Urinary bladder (tissue), 4 donors: ENCODE measurements at places on chromosomes 16 and 17.

GRCh38 chr16:79320956-79321355 lies 279.6 kb downstream of the MAF start:
- no peak for DNase-seq

DNA sequence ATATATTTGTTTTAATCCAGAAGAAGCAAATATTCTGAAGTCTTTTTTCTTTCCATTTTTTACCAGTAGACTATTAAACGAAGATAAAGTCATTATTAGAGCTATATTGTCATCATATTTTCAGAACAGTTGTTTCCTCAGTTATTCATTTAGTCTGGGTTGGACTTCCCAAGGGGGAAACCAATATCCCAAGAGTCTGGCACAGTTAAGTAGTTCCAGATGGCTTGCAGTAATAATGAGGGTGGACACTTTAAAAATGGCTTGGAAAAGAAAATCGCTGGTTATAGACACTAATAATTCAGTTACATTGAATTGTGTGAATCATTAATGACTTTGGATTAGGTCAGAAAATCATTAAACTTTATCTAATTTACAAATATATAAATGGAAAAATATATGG lies 3.9 kb downstream of the PPM1E start:
- DNase-seq, result no peak

DNA sequence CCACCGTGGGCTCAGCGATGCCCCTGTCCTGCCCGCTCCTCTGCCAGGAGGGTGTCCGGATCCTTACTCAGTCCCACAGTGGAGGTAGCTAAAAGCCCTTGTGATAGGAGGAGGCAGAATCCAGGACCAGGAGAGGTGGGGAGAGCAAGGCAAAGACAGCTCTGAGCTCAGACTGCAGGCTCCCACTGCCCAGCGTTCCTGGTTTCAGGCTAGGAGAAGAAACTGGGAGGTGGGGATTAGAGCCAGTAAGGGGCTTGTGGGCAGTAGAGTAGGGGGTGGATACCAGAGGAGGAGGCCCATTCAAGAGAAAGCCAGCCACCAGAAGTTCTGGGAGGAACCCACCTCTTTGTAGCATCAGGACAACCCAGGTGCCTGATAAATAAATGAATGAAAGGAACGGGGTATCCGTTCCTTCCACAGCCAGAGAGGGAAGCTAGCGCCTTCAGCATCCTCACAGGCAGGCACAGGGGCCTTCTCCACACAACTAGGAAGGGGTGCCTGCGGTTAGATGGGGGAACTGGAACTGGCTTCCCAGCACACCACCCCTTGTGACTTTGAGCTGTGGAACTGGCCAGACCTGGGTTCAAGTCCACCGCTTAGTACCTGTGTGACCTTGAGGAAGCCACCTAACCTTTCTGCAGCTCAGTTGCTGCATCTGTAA lies 2.3 kb downstream of the IL21R start:
- DNase-seq, result no peak

DNA sequence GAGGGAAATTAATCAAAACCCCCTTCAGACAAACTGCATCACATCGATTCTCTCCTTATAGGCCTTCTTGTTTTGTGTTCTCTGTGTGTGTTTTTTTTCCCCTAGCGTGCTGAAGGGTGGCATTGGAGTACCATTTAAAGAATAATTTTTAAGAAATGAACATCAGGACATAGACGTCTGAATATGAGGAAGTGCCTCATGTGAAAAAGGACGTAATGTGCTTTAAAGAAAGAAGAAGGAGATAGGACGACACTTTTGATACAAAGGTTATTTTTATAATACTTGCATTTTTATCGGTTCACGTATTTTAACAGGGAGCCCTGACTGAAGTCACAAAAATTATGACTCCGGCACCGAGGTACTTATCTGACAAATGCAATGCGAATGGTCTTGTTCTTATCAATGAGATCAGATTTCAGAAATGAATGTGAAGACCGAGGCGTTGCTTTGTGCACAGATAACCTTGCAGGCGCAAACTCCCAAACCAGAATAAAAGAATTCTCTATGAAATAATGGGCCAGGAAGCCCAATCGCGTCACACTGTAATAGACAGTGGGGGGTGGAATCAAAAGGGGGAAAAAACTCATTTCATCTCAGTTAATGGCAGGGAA lies 606.3 kb downstream of the MAF start:
- no peak for DNase-seq

DNA sequence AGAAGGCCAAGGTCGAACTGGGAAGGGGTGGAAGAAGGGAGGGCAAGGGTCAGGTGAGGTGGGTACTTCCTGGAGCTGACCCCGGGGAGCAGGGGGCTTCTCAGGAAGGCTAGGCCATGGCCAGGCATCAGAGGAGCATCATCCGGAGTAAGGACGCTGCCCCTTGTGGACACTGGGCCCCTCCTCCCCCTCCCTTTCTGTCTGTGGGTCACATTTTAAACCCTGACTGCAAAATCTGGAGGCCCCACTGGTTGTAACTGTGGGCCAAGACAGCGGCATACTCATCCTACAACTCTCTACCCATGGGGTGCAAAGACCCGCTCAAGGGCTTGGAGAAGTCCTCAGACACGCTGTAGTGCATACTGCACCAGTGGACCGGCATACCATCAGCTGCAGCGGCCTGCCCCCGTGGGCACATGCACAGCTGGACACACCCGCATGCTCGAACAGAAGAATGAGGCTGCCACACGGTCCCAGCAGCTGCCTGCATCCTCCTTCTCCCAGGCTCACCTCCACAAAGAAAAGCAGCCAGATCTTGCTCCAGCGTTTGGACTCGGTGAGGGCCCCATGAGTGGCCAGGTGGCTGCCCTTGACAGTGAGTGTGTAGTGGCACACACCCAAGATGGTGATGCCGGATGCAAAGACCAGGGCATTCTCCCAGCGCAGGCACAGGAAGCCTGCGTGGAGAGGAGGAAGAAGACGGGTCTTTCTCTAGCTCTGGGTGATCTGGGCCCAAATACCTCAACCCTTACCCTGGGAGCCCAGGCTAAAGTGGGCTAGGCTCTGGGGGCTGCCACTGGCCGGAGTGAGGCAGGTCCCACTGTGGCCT lies 1.2 kb downstream of the FADS6 start:
- no peak for DNase-seq

- DNase-seq, result no peak
Observed at GRCh38 chr16:78832100-78832499, 732.6 kb downstream of the WWOX start.

- no peak for DNase-seq
Observed at GRCh38 chr17:5789528-5789927, 205.2 kb upstream of the NLRP1 start.

DNA sequence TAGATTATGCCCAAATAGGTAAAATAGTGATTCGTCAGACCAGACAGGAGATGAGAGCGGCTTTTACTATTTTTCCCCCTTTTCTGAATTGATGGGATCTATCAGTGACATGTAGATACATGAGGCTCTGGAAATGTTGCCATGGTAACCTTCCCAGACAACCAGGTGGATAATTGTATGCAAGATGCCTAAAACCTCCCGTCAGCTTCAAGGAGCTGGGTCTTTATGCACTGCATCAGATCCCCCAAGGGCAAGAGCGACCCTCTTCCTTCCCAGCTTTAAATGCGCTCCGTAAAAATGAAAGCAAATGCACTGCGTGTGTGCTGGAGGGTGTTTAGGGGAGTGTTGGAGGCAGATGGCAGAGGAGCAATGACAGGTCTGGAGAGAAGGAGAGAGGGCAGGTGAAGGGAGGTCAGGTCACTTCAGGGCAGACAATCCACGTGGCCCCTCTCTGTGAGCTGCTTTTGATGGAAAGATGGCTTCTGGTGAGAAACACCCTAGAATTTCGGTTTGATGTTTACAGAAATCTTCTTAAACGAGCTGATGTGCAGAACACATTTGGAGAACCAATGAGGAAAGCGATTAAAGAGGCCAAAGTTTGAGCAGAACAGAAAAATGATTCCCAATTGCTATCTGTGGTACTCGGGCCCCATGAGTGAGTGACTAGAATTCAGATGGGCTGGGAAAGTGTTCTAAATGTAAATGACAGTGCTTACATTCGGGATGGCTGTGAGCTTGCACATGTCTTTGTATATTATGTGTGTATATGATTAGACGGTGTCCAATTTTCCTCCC lies 461.7 kb upstream of the HSBP1 start:
- DNase-seq, result no peak

DNA sequence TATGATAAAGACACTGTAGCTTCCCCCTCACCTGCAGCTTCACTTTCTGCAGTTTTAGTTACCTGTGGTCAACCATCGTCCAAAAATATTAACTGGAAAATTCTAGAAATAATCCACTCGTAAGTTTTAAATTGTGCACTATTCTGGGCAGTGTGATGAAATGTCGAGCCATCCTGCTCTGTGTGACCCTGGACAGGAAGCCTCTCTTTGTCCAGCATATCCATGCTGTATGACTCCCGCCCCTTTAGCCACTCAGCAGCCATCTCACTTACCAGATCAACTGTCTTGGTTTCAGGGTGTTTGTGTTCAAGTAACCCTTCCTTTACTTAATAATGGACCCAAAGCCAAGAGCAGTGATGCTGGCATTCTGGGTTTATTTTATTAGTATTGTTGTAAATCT lies 56.1 kb downstream of the SIAH1 start:
- no peak for DNase-seq

DNA sequence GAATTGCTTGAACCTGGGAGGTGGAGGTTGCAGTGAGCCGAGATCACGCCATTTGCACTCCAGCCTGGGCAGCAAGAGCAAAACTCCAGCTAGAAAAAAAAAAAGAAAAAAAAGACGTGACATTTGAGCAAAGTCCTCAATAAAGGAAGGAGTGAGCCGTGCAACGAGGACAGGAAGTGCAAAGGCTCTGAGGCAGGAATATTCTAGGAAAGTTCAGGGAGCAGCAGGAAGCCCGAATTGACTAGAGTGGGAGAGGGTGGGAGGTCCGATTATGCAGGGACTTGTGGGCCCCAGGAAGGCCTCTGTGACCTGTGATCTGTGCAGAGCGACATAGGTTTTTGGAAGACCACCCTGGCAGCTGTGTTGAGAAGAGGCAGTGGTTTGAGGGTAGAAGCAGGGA lies 8.6 kb upstream of the LASP1NB start:
- no peak for DNase-seq

DNA sequence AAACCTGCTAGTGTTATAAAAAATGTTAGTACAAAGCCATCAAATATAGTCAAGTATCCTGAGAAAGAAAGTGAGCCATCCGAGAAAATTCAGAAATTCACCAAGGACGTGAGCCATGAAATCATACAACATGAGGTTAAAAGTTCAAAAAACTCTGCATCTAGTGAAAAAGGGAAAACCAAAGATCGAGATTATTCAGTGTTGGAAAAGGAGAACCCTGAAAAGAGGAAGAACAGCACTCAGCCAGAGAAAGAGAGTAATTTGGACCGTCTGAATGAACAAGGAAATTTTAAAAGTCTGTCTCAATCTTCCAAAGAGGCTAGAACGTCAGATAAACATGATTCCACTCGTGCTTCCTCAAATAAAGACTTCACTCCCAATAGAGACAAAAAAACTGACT lies 31.7 kb downstream of the RBBP6 start:
- no peak for DNase-seq

DNA sequence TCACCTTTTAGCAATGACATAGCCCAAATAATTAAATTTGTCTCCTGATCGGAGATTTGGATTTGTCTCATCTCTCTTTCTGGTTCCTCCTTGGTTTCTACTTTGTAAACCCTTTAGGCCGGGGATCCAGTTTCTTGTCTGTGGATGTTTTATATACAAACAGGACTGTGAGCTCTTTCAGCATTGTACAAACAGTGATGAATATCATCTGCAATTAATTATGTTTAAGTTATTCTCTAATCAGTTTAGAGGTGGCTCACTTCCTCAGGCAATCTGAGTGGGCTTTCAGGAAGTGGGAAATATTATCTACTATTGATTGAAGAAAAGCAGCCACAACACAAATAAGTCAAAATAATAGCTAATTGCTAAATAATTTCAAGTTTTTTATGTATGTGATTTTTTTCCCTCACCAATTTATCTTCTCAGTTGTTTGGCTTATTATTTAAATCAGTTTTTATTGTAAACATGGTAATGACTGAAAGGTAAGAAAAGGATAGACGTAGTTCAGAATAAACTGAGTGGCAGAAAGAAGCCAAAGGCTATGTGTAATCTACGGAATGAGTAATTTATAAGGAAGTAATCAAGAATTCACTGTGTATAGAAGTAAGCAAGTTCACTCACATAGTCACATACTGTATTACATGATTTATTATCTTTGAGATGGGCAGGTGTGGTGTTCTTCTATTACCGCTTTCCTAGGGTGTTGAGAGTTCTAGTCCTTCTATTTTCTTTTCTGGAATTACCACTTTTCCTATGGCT lies 3.4 kb upstream of the ABCC11 start:
- DNase-seq, result no peak

GRCh38 chr17:16439303-16439791 lies 24.0 kb downstream of the TRPV2 start:
- no peak for DNase-seq

DNA sequence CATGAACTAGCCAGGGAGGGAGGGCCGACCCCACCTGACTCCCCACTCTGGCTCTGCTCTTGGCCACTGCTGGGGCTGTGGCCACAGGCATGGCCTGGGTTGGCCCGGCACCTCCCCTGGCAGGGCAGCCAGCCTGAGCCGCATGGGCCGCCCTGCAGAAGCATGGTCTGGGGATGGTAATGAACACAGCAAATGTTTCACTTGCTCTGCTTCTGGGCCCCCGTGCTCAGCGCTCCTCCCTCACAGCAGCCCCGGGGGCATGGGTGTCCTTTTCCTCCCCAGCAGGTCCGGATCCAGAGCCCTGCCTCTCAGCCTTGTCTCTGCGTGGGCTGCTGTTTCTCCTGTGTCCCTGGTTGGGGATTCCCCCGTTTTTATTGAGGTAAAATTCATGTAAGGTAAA lies 30.9 kb upstream of the KCNJ12 start:
- DNase-seq, result no peak

DNA sequence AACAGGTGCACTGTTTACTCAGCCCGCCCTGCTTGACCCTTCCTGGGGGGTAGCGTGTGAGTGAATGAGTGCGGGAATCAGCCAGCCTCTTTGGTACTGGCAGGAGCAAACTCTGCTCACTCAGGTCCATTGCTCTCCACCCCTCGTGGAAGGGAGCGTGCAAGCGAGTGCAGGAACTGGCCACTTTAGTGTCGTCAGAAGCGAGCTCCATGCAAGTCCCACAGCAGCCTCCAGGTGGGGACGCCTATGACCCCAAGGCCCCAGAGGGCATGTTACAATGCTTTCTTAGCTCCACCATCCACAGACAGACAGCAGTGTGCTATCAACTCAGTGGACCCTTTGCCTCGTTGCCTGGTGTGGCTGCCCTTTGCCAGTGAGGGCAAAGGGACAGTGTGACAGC lies 1025.1 kb upstream of the CDH8 start:
- DNase-seq, result no peak

GRCh38 chr17:77125432-77125901 lies 15.3 kb upstream of the SEC14L1 start:
- DNase-seq, result no peak
